ENCODE measurements at places on chromosomes 7 and 10.
A peak's percentile ranks its signal among the peaks of the same experiment; 100 is the strongest.

DNA sequence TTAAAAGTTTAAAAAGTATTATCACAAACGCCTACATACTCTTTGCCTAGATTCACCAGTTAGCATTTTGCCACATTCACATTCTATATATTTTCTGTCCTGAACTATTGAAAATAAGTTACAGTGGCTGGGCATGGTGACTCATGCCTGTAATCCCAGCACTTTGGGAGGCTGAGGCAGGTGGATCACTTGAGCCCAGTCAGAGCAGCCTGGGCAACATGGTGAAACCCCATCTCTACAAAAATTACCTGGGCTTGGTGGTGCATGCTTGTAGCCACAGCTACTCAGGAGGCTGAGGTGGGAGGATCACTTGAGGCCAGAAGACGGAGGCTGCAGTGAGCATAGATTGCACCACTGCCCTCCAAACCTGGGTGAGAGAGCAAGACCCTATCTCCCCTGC is 5.3 kb downstream of the ARPC1A start:
- DNase-seq = no peak

DNA sequence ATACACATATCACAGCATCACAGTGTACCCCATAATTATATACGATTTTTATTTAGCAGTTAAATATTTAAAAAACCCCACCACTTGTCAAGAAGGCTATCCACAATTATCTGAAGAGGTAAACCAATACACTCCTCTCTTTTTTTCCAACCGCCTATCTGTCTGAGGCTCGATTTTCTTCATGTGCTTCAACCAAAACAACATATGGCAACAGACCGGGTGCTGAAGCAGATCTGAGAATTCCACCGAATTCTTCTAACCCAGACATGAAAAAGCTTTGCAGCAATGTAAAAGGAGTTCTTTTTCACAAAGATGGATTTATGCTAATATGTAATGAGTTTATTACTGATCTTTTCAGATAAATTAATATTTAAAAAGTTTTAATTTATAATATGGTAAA is 132.4 kb upstream of the RHEB start:
- no peak for DNase-seq

DNA sequence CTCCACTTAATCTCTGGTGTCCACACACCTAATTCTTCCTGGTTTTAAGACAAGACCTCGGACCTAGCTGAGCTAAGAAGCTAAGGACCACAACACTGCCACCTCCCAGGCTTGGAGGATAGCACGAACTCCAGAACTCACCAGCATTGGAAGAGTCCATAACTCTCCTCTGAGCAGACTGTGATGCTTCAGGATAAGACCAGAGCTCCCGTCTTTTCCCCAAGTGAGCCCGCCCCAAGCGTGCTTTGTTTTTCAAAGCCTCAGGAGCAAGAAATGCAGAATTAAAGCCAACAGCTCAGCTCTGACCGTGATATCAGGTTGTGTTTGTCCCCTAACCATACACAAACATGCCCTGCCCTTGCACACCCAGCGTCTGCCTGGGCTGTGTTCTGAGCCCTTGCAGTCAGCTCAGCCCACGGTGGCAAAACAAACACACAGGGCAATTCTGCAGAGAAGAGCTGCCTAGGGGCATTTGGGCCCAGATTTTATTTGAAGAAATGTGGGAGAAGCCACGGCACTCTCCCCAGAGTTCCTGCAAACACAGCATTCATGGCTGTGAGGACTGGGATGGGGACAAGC is 145.4 kb downstream of the WDR11 start:
- DNase-seq = no peak

DNA sequence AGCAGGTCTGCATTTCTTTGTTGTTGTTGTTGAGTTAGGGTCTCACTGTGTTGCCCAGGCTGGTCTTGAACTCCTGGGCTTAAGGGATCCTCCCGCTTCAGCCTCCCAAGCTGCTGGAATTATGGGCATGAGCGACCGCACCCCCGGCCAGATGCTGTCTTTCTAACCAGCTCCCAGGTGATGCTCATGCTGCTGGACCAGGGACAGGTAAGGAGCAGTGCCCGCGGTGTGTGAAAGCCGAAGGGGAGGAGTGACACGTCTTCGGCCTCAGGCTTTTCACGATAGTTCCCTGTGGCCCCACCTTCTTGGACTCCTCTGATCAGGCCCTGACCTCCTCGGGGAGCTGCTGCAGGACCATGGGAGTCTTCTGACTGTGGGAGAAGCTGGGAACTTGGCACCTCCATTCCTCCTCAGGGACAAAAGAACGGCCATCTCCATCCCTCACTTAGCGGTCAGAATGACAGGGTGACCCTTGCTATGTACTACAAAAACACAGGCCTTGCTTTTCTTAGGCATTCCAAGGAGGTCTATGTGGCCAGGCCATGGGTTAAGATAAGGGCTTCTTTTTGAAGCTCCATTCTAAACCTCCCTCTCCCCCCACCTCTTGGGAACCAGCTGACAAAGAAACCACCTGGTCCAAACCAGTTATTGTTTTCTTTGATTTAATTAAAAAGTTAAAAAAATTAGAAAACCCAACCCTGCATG is 5.5 kb downstream of the SFRP5 start:
- peak; percentile 23 for DNase-seq

- DNase-seq = no peak
Measured at GRCh38 chr10:56240471-56240870, 120.6 kb downstream of the ZWINT start.

GRCh38 chr7:149690688-149691446 is 82.5 kb downstream of the ZNF467 start:
- DNase-seq = peak; percentile 74

GRCh38 chr7:13449460-13449859 is 540.0 kb downstream of the ETV1 start:
- DNase-seq = no peak

GRCh38 chr7:95772771-95773581 is 622 bp downstream of the DYNC1I1 start:
- DNase-seq = no peak

GRCh38 chr10:110425684-110426293 is 71.9 kb upstream of the DUSP5 start:
- peak; percentile 92 for DNase-seq

GRCh38 chr7:101108961-101109360 is 17.9 kb upstream of the SERPINE1 start:
- no peak for DNase-seq

- DNase-seq = peak; percentile 45
Measured at GRCh38 chr10:93115661-93116383, 42.1 kb downstream of the CYP26A1 start.

- DNase-seq = peak; percentile 47
Measured at GRCh38 chr10:71314028-71314693, 4.9 kb upstream of the SLC29A3 start.

GRCh38 chr10:80133206-80133605 is 676 bp downstream of the PLAC9 start:
- peak; percentile 36 for DNase-seq

DNA sequence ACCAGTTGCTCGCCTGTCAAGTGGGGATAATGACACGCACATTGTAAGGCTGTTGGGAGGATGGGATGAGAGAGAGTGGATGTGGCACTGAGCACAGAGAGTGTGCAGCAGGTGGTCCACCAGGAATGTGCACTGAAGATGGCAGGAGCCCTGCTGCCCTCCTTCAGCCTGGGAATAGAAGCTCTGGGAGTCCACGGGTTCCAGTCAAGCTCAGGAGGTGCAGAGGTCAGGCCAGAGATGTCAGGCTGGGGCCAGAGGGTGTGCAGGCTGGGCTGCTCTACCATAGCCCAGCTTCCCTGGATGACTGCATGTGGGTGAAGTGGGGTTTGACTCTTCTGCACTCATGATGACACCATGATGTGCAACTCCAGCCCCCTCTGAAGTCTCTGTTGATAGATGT is 58.7 kb downstream of the C10orf120 start:
- no peak for DNase-seq

DNA sequence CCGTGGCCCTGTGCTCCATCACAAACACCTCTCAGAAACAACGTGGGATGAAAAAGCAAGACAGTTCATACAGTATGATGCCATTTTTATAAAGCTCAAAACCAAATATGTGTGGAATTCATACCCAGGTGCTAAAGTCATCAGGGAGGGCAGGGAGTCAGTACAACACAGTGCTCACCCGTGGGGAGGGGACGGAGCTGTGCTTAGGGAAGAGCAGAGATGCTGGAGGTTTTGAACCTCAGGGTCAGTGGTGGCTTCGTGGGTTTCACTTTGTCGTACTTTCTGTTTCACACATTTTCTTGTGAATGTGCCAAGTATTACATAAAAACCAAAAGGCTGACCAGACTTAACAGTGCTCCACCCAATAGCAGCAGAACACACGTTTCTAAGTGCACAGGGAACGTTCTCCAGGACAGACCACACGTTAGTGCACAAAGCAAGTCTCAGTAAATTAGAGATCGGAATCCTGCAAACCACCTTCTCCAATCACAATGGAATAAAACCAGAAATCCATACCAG is 21.2 kb downstream of the ZMIZ2 start:
- peak; percentile 59 for DNase-seq

DNA sequence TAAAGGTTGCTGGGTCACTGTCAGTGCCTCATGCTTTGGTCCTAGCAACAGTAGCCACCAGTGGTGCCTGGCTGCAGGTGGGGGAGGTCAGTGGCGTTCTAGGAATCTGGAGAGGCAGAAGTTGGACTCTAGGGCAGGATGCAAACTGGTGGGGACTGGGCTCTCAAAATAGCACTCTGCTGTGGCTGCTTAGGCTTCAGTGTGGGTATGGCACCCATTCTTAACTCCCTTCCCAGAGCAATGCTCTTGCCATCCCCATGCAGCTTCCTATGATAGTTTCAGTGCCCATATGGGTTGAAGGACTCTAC is 330.8 kb downstream of the PCDH15 start:
- DNase-seq = no peak

DNA sequence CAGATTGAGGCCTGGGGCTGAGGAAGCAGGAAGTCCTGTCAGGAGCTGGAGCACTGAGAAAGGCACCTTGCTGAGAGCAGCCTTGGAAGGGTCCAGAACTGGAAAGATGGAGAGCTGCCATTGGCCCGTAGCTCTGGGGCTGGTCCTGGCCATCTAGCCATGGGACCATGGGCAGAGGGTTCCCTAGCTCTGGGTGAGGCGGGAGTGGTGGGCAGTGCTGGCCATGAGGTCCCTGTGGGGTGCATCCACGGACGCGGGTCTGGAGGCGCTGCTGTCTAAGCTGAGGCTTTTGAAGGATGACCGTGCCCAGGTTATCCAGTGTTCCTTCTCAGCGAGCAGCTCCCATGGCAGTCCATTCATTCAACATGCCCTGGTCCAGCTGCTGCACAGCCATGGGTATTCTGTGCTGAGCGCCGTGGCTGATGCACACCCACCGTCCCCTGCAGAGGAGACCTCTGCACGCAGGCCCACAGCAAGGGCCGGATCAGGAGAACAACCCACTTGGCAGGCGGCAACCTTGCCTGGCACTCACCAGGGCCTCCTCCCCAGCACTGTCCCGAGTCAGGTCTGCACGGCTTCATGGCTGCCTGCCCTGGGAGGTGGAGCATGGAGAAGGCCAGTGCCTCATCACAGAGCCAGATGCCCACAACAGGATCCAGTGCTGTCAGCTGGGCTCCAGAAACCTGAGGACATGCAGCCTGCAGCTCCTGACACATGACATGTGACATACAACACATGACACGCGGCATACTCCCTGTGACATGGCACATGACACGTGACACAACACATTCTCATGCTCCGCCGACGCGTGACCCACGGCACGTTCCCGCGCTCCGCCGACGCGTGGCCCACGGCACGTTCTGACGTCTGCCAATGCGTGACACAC is 121.9 kb downstream of the INPP5A start:
- no peak for DNase-seq

DNA sequence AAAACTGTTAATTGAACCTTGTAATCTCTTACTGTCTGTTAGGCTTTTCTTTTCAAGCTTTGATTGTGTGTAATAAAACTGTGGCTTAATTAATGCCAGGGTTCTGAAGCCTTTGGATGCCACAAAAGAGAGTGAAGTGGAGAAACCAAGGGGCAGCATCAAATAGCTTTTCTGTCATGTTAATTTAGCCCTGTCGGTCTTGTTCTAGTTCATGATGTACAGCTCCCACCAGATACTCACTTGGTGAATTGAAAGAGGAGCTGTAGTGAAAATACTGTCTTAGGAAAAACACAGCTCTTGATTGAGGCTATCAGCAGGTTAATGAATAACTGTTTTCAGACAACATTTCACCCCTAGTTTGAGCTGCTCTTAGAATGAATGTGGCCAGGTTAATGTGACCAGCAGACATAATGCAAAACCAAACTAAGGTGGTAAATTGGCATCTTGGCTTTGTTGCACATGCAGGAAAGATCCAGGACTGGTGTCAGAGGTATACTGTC is 94.2 kb downstream of the POLL start:
- no peak for DNase-seq

- DNase-seq = peak; percentile 50
Measured at GRCh38 chr7:84088802-84089201, 105.8 kb downstream of the SEMA3A start.

GRCh38 chr7:94130716-94131115 is 126.6 kb upstream of the BET1 start:
- no peak for DNase-seq

DNA sequence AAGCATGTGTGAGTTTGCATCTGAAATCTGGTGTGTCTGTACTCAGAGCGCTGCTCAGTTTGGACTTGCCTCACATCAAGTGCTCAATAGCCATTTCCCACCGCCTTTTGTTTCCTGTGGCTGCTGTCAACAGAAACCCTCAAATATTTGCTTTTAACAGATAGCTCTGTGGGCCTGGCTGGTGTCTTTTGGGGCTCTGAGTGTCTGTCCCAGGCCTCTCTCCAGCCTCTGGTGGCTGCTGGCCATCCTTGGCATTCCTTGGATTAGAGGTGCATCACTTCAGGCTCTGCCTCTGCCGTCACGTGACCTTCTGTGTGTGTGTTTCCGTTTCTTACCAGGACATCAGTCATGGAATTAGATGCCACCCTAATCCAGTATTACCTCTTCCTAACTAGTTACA is 9.3 kb downstream of the YKT6 start:
- DNase-seq = no peak

- no peak for DNase-seq
Measured at GRCh38 chr10:48209241-48209640, 65.3 kb downstream of the FRMPD2 start.

- no peak for DNase-seq
Measured at GRCh38 chr7:86202833-86203232, 440.9 kb upstream of the GRM3 start.

DNA sequence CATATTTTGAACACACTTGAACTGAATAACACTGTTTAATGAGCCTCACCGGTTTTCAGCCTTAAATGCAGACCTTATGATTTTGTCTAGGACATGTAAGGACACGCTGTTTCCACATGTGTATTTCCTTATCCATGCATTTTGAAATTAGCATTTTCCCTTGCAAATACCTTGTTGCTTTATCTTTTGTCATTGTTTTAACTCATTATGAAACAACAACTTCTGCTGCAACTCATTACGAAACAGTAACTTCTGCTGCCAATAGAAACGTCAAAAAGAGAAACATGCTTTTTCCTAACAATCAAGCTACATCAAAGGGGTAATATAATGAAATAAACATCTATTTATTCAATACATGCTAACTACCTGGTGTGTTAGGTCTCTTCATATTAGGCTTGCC is 322.0 kb downstream of the AGMO start:
- no peak for DNase-seq

Measured in fibroblast of skin of back (primary cell).